ENCODE measurements at places on chromosomes 7 and 10.
A peak's percentile ranks its signal among the peaks of the same experiment; 100 is the strongest.

- DNase-seq, result no peak
Observed at GRCh38 chr10:111316722-111317212, 239.9 kb downstream of the ADRA2A start.

DNA sequence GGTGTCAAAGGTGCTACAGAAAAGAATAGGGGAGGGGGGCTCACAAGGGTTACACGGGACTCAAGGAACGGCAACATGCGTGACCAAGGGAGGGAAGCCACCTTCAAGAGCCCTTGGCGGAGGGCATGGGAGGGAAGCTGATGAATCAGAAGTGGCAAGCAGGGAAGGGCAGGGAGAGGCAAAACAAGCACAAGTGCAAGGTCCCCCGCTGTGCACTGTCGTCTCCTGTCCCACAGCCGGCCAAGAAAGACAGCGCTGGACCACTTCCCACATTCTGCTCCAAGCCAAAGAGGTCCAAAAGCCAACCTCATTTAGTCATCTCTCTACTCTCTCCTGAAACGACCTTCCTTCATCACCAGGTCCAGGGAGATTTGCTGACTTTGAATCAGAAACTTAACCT, 102.7 kb downstream of the CALN1 start:
- DNase-seq, result no peak

- DNase-seq, result no peak
Observed at GRCh38 chr10:34613491-34613890, 201.6 kb downstream of the PARD3 start.

DNA sequence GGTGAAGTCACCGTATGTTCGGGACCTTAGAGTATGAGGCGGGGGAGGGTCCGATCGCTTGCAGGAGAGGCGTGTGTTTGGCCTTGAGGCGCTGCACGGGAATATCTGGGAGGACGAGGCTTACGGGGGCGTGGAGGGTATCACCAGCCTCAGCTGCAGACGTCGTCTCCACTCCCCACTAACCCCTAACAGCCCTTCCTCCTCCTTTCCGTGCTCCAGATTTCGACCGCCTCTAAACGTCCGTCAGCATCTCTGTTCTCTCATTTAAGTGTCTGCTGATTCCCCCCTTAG, 23.5 kb upstream of the ZNF12 start:
- DNase-seq, result no peak

DNA sequence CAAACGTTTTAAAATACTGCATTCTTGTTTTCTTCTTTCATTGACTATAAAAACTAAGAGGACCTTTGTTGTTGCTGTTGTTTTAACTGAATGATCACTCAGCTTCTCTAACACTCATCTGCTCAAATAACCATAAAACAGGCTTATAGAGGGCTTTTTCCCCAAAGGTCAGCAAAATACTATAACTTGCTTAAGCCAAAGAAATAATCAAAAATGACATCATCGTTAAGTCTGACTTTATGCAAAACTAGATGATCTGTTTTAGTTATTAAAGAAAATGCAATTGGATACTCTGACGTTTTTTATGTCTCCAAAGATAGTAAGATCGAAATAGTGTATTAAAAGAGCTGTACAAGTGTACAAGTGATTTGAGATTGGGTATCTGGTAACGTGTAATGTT, 152.9 kb downstream of the SEMA3A start:
- DNase-seq, result no peak

DNA sequence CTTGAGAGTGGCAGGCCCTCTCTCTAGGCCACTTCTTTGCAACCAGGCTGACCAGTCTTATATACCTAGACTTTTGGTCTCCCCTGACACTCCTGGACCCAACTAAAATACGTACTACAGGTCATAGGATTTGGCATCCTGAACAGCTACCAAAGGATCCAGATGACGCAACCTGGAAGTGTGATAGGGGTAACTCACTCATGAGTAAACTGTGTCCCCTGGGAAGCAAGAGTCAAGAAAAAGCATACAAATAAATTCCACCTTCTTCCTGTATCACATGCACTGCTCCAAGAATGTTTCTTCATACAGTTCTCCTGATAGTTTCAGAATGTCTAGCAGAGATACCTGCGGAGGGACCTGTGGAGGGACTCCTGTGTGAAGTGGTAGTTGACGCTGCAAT, 172.3 kb downstream of the MDFIC start:
- DNase-seq, result no peak

DNA sequence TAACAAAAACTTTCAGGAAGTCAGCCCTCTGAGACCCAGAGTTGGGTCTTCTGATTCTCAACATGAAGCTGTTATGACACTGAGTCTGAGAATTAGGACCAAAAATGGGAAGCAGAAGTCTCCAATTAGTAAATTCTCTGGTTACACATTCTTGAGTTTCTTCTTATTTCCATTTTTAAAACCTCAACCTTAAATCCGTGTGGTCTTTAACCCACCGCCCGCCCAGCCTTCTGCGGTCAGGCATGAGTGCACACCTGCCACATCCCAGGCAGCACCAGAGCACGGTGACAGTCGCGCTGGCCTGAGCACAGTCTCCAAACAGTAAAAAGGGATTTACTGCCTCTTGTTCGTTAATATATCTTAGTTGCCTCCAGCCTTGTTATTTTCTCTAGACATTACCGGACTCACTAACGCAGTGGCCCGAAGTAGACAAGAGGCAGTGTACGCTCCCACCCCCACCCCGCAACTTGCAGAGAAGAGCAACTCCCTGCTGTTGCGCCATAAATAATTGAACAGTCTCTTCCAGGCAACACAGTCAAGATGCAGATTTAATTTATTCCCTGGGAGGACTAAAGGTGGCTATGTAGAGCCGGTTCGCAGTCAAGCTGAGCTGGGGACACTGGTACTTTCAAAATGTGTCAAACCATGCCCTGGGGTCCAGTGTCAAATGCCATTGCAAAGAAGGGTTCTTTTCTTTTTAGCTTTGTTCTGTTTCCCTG, 147.0 kb upstream of the CELF2 start:
- DNase-seq, result no peak

DNA sequence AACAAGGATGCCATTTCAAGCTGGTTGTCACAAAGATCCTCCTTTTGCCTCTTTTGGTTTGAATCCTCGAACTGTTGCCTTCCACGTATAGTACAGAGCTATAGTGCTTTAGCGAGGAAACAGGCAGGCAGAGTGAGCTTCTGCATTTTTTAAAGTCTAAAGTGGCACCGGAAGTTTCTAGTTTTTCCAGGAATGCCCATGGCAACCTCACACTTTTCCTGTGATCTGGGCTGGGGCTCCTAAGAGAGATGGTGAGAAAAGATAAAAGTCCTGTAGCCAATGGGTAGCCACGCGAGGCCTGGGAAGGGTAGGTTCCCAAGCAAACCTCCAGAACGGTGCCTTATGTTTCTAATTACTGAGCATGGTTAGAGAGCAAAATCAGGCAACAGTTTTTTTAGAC, 76.7 kb downstream of the CALD1 start:
- no peak for DNase-seq

DNA sequence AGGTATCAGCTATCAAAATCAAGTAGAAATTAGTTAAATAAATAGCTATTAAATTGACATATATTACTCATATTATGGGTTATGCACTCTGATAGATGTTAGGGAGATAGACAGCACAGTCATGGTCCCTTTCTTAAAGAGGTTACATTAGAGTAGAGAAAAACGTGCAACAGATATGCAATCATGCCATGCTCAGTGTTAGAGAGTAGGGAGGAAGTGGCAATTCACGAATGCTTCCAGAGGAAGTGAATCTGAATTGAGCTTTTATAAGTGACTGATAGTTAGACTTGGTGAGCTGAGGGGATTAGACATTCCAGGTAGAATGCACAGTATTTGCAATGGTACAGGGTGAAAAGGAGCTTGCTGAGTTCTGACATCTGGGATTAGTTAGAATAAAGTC, 349.8 kb downstream of the NXPH1 start:
- DNase-seq, result no peak

DNA sequence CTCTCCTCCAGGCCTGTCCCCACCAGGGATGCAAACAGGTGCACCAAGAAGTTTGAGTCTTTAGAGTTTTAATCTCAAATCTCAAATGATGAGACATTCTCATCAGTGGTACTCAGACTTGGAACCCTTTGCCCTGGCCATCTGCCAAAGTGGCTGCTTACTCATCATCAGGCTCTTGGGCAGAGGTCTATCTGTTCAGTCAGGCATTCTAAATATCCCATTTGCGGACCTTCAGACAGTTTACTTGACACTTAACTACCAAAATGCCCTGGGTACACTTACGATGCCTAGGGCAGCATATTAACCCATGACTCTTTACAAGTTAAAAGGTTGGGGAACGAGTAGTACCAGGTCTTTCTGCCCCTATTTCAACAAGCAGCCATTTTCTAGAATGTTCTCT, 61.2 kb upstream of the YAE1 start:
- DNase-seq, result peak; percentile 4

- no peak for DNase-seq
Observed at GRCh38 chr7:79459381-79459780, 5.9 kb upstream of the MAGI2 start.

DNA sequence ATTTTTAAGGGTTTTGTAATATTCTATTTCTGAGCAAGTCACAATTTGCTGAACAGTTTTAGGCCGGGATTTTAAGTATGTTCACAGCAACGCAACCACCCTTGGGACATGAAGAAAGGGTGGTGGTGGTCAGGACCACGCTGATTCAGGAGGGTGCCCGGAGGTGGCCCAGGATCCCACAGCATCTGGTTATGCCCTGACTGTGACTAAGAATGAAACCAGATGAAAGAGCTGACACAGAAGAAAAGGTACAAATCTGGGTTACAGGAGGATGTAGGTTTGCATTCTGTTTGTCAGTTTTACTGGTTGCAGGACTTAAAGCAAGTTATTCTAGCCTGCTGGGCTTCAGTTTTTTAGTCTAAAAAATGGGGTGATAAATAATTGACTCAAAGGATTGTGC, 279.7 kb downstream of the CCSER2 start:
- no peak for DNase-seq

DNA sequence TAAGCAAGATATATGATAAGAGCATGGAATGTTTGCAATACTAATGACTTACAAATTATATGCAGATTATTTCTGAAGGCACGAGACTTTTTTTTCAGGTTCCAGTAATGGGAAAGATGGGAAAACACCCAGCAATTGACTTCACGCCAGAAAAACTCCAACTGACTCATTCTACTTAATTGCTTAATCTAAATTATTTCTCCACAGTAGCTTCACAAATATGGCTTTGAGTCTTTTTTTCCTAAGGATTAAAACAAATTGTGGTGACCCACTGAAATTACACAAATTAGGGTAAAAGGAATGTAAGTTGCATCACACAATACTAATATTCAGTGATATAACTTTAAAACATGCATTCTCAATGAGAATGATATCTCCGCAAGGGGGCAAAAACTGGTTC, 138.7 kb downstream of the GNAI1 start:
- DNase-seq, result no peak

GRCh38 chr10:92419740-92420545, 129.0 kb downstream of the MARCHF5 start:
- DNase-seq, result no peak

- DNase-seq, result no peak
Observed at GRCh38 chr10:83108565-83109333, 1030.6 kb upstream of the GHITM start.

- DNase-seq, result no peak
Observed at GRCh38 chr10:72757732-72758131, 65.8 kb downstream of the MCU start.

DNA sequence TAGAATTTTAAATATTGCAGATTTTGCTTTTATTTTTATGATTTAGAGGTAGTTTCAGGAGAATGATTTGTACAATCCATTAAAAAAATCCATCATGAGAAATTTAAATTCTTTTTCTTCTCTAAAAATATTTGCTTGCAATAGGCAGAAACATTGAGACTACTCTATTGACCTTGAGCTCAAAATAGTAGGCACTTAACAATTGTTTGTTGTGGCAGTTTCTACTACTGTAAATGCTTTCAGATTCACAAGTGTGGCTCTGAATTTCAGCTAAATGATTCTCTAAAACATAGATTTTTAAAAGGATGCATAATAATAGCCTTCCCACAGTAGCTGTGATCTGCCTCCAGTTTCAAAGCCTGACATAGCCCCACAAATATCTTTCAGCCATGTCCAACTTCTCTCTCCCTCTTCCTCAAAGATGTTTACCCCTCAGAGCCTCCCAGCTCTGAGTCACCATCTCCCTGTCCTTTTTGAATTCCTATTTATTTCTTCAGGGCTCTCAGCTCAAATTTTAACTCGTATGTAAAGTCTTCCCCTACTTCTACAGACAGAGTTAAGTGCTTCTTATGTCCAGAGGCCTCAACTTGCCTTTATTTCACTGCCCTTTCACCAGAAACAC, 160.5 kb downstream of the AOAH start:
- DNase-seq, result no peak

DNA sequence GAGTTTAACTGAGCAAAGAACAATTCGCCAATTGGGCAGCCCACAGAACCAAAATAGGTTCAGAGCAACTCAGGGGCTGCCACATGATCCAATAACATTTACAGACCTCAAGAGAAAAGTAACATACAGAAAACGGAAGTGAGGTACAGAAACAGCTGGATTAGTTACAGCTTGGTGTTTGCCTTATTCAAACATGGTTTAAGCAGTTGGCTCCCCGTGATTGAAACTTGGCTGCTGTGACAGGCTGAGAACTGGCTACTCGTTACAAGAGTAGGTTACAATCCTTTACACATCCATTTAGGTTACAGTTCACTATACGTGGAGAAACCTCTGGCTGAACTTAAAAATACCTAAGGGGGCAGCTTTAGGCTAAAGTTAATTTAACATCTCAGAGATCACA, 673.1 kb upstream of the PHF14 start:
- no peak for DNase-seq

- no peak for DNase-seq
Observed at GRCh38 chr7:22633286-22633953, 93.6 kb upstream of the IL6 start.

DNA sequence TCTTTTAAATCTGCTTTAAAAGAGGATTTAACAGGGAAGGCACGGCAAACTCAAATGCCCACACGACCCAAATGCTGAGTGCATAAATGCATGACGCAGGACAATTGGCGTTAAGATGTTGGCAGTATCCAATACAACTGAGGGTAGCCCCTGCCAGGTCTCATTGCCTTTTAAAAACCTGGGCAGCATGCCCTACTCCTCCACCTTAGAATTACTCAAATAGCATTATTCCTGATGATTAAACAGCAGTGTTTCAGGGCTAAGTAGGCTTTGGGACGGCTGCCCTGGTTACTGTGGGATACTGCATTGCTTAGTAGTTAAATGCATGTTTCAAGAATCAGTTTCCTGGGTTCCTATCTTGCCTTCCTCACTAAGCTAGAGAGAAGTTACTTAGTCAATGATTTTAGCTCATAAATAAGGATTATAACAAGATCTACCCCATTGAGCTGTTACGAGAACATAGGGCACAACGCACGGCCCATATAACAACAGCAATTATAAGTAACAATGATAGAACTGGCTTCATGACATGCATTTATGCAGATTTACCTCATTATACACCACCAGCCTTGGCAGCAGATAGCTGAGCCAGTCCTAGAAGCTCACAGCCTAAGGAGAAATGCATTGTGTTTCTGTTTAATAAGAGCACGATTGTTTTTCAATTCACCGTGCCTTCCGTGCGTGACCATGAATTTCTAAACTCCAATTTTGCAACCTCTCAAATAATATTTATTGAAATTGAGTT, 7.9 kb downstream of the TUBAL3 start:
- DNase-seq, result no peak

Data from T47D (cell line).